Activated naive CD4-positive, alpha-beta T cell (primary cell): ENCODE measurements at places on chromosomes 11 and 22.

- no peak for DNase-seq
Measured at GRCh38 chr11:61278001-61278470, 17.1 kb downstream of the VWCE start.

DNA sequence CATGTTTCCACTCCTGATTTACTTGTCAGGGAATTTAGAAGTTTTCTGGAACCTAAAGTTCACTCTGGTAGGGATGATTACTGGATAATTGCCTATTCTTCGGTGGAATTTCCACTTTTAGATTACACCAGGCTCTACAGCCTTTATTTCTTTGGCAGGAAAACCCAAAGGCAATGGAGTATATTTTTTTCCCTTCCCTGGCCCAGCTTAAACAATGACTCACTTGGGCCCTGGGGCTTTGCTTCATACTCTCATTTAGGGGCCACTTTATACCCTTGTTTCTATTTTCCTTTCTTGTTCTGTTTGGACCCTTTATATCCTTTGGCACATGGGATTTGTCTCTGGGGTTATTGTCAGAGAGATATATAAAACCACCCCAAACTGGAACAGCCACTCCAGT, 114.7 kb downstream of the CSTPP1 start:
- no peak for DNase-seq

GRCh38 chr11:5284637-5285036, 14.9 kb upstream of the HBE1 start:
- DNase-seq = no peak

DNA sequence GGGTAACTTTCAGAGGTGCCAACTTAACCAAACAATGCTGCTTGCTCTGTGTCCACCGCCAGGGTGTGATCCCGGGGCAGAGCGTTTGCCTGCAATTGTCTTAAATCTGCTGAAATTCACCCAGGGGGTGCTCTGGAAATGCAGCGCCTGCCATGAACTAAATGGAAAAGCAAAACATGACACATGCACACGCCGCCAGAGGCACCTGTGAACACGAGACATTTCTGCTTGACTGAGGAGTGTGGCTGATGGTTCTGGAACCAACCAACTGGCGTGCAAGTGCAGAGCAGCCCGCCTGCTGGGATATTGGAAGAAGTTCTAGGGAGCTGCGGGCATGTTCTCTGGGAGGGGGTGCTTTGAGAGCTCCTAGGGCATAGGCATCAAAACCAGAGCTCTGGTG, 30.4 kb downstream of the DSCAML1 start:
- no peak for DNase-seq

GRCh38 chr22:24526191-24526590, 28.7 kb downstream of the GUCD1 start:
- DNase-seq = no peak

DNA sequence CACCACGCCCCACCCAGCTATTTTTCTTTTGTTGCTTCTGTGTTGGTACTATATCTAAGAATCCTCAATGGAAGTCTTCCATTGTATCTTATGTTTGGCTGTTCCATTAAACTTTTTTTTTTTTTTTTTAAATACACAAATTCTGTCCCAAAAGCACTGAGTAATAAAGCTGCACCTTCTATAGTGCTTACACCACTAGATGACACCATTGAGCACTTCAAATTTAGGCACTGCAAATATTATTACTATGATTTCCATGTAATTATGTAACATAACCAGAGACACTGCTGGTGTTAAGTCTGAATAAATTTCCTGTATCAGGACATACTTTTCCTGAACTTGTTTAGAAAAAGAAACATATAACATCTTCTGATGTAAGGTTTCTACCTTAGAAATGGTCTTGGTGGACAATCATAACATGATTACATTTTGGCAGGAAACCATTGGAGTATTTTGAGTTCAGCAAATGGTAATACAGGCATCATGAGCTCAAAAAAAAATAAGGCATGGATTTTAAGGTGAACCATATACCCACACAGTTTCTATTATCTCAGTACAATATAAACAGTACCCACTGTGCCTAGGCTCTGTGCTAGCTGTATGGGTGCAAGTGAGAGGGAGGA, 110.5 kb downstream of the ATG16L2 start:
- DNase-seq = no peak

DNA sequence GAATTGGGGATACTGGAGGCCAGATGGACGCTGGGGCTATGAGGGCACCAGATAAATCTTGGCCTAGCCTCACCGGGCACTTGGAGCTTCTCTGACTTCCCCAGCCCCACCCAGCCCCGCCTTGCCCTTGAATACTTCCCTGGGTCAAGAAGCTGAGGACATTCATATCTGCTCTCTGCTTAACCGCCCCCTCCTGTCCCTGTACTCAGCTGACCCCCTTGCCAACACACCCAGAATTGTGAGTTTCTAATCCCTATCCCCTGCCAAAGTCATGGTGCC, 22.0 kb downstream of the FADS3 start:
- no peak for DNase-seq

DNA sequence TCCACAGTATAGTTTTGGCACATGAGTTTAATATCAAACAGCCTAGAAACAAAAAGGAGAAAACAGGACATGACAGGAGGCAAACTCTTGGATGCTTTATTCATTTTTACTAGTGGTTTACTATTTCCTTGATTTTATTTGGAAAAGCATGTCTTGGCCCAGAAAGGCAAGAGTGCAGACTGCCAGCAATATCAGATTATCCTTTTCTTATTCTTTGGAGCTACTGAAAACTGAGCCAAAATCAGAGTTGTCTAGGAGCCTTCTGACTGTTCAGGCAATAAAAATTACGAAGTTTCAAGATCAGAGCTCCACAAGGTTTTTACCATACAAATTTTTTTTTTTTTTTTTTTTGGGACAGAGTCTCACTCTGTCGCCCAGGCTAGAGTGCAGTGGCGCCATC, 16.0 kb downstream of the CELF1 start:
- DNase-seq = no peak

- peak; percentile 58 for DNase-seq
Measured at GRCh38 chr22:25048659-25049647, 96.4 kb downstream of the KIAA1671 start.

DNA sequence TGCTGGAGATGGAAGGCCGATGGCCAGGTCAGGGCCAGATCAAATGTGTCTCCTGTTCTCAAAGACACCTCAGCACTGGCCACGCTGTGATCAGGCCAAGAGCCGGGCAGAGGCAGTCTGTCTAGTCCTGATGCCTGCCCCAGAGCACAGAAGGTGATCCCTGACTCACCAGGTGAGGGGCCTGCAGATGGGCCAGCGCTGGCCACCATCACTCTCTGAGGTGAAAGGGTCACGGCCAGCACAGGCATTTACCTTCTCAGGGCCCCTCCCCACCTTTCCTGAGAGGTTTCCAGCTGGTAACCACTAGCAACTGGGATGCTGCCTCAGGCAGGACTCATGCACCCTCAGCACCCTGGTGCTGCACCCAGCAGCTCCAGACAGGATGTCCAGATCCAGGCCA, 2.9 kb downstream of the SBF1 start:
- no peak for DNase-seq

GRCh38 chr22:24162436-24162835, 18.9 kb upstream of the SUSD2 start:
- no peak for DNase-seq

DNA sequence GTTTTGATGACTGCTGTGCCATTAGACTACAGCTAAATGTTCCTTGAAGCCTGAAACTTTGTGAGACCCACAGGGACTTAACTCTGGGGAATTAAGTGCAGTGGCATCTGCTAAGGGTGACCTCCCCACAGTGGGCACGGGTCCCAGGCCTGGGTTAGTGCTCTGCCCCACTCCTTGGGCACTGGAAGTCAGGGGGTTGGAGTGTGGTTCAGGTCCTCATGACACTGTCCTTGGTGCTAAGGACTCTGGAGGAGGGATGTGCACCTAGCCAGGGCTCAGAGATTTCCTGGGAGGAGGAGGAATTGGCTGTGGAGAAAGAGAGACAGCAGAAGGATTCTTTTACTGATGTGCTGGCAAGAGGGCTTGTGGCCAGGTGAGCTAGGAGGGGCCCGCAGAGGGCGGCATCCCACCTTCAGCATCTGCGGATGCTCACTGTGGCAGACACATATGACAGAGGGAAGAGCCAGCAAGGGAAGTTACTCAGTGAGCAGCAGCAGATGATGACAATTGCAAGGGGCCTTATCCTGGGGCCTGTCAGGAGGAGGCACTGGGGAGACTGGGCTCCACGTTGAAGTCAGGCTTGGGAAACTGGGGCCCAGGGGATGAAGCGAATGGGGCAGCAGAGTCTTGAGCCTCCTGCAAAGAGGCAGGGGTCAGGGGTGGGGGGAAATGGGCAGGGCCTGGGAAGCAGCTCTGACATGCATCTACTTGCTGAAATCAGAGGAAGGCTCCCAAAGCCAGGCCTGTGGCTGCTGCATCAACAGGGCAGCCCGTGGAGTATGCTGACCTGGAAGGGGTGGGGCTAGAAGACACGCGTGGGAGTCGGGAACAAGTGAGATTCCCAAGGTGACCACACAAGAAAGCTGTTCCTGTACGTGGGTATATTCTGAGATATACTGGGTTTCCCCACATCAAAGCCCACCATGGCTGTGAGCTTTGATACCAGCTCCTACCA, 144.0 kb downstream of the MPPED1 start:
- DNase-seq = no peak

DNA sequence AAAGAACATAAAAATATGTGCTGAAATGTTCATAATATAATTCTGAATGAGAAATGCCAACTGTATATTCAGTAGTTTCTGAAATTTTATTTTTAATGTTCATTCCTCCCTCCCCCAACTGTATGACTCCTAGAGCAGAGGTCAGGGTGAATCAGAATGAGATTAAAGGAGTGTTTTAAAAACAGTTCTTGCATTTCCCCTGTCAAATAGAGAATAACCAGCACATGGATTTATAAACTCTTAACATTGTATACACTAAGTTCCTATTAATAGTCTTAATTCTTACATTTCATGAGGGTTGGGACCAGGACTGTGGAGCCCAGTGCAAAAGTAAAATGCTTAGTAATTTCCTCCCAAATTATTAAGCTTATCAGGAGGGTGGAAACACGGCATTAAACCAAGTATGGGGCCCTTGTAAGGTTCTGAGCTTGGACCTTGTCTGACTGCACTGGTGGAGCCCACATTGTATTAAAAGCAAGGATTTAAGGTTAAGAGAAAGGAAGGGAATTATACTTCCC, 474.6 kb upstream of the RAG2 start:
- DNase-seq = no peak

DNA sequence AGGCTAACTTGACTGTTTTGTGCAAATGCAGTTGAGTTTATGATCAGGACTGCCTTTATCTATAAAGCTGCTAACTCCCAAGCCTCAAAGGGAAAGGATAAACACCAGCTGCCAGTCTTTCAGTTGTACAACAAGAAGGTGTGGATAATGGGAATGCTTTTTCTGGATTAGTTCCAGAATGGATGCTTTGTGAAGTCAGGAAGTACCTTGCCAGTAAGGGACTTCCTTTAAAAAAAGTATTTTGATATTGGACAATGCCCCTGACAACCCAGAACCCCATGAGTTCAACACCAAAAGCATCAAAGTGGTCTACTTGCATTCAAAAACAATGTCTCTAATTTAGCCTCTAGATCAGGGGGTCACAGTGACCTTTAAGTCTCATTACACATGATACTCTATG, 32.0 kb downstream of the OR5A2 start:
- DNase-seq = no peak

GRCh38 chr11:20203831-20204230, 43.6 kb upstream of the DBX1 start:
- no peak for DNase-seq

DNA sequence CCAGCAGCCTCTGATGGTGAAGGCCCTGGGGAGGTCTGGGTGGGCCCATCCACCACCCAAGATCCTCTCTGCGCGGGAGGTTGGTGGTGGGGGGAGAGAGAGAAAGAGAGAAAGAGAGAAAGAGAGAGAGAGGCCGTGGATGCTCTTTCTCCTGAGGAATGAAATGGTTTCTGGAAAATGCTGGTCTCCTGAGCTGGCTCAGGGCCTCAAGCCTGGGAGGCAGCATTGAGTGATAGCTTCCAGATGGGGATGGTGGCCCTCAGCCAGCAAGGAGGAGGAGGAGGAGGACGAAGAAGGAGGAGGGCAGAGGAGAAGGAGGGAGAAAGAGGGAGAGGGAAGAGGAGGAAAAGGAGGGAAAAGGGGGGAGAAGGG, 4.6 kb downstream of the TSPAN32 start:
- no peak for DNase-seq

GRCh38 chr22:21940521-21940920, 12.1 kb downstream of the PPM1F start:
- DNase-seq = no peak

- no peak for DNase-seq
Measured at GRCh38 chr11:131248588-131248987, 121.8 kb upstream of the NTM start.

DNA sequence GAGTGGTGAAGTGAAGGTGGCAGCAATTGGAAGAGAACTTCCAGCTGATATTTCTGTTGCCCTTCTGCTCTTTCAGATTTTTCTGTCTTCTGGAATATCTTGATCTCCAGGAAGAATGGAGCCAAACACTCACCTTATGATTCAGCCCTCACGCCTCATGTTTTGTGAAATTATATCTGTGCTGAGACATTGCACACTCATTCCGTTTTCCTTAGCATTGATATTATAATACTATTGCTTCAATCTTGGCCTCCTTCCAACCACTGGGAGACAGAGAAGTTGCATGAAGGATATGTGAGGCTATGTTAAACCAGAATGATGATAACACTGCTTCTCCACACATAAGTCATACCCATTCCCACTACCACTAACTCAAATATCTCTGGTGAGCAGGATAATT, 177.9 kb downstream of the ETS1 start:
- DNase-seq = no peak

DNA sequence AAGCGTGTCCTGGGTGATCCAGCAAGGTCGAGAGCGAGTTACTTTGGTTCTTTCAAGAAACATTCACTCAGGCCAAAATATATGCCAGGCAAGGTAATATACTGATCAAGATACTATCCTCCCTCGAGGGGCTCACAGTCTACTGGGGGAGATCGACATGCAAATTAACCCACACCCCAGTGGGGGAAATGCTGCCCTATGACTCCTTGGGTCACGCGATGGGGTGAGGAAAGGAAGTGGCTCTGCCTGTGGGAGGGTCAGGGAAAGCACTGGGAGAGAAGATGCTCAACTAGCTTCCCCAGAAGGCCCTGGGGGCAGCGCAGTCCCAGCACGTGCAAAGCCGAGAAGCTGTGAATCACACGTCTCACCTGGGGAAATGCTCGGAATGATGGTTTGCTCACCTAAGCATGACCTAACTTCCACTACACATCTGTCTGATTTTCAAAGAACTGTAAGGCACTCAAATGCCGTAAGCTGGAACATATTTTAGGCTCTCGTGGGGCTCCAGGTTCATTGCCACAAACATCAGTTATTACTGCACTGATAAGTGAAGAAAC, 130.7 kb downstream of the RCN1 start:
- no peak for DNase-seq
